Fibroblast of upper back skin (primary cell): ENCODE measurements at places on chromosomes 11 and 22.

GRCh38 chr11:128707681-128708080, 13.8 kb downstream of the FLI1 start:
- peak; percentile 61 for DNase-seq

- DNase-seq, result no peak
Observed at GRCh38 chr22:31488988-31489617, 539 bp downstream of the EIF4ENIF1 start.

- no peak for DNase-seq
Observed at GRCh38 chr11:78830277-78830819, 255.7 kb upstream of the NARS2 start.

DNA sequence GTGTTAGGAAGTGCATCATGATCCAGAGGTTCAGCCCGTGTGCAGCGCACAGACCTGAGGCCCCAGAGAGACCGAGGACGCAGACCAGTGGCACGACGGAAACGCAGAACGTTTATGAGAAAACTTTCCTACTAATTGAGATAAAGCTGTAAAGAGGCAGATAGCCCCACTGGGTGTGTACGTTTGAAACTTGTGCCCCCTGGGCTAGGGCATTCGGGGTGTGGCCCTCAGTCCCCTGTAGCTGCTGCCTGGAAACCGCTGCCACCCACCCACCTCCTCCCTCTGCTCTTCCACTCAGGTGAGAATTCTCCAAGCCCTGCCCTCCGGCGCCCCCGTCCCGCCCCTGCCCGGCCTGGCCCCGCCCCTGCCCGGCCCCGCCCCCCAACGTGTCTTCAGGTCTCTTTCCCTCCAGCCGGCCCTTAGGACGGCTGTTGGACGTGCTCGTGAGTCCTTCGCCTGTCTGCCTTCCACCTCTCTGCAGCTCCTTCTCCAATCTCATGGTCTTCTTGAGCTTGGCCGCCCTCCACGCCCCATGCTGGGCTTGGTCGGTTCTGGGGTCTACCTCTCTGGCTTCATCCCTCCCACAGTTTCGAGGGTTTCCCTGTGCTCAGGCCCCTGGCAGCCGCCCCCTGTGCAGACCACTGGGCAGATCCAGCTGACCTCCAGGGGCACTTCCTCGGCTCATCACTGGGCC, 12.1 kb downstream of the MAPK8IP2 start:
- DNase-seq, result no peak

- peak; percentile 90 for DNase-seq
Observed at GRCh38 chr22:39253435-39254070, 8.8 kb upstream of the PDGFB start.

GRCh38 chr11:1480555-1481482, 5.8 kb downstream of the MOB2 start:
- no peak for DNase-seq

- no peak for DNase-seq
Observed at GRCh38 chr22:22026157-22026831, 43.7 kb upstream of the TOP3B start.

GRCh38 chr11:12517741-12518140, 140.4 kb downstream of the PARVA start:
- DNase-seq, result no peak

DNA sequence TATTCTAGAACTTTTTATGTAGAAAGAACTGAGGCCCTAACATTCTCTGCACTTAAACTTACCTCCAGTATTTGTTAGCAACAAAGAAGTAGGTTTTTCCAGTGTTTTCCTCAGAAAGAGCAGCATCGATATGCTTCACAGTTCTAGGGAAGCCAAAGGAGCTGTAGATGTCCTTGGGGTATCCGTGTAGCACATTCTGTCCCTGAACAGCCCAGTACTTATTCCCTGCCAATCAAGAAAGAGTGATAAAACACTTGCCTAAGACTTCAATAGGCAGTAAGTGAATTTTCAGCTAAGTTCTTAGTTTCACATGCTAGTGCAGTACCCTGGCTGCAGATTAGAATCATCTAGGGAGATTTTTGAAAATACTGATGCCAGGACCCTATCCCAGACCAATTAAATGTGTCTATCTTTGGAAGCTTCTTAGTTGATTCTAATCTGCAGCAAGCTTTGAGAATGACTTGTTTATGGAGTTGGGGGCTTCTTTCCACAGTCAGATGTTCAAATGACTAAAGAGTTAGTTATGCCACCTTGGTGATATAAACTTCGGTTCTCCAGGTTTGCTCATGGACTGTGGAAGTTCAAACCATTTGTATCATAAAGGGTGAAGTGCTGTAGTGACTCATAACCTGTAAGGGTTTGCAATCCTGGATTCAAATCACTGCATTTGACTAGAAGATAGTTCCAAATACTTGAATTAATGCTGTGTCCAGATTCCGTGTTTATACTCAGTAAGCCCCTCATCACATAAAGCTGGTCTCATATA, 6.5 kb downstream of the MMP1 start:
- DNase-seq, result peak; percentile 32

DNA sequence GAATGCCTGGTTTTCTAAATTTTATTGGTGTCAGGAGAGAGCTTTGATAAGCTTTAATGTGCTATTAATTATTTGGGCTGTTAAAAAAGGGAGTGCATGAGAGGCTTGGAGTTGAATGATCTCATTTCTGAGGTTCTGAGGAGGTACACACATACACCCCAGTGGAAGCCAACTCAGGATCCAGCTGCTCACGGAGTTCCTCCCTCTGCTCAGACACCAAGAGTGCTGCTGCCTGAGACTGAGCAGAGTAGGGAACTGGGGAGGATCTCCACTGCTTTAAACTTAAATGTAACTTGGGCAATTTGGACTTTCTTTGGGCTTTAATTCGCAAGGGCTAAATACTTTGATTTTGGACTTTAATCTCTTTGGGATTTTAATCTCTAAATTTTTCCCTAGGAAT, 414.4 kb upstream of the CADM1 start:
- no peak for DNase-seq

DNA sequence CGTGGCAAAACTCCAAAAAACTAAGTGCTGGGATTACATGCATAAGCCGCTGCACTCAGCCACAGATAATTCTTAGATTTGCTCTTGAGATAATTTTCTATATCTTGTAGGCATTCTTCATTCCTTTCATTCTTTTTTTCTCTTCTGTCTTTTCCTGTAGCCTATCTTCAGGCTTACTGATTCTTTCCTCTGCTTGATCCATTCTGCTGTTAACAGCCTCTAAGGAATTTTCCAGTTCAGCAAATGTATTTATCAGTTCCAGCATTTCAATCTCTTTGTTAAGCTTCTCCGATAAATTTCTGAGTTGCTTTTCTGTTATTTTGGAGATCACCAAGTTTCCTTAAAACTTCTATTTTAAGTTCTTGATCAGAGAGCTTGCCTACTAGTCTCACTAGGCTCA, 46.7 kb downstream of the SMC1B start:
- no peak for DNase-seq

GRCh38 chr11:46345131-46345597, 2.1 kb upstream of the DGKZ start:
- no peak for DNase-seq

- DNase-seq, result no peak
Observed at GRCh38 chr11:2748814-2749554, 49.2 kb upstream of the KCNQ1OT1 start.
